ENCODE measurements at places on chromosomes 1 and 21.

DNA sequence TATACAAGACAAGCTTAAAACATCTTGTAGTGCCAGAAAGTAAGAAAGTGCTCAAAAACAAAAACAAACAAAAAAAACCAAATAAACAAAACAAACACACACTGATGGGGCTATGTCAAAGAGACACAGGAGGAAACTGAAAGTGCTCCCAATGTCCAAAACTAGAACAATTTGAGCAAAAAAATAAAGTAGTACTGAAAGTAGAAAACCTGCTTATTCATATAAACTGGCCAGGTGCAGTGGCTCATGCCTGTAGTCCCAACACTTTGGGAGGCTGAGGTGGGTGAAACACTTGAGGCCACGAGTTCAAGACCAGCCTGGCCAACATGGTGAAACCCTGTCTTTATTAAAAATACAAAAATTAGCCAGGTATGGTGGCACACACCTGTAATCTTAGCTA, 129.9 kb downstream of the GLUL start:
- no peak for DNase-seq

GRCh38 chr1:164667600-164667999, 108.6 kb downstream of the PBX1 start:
- no peak for DNase-seq

DNA sequence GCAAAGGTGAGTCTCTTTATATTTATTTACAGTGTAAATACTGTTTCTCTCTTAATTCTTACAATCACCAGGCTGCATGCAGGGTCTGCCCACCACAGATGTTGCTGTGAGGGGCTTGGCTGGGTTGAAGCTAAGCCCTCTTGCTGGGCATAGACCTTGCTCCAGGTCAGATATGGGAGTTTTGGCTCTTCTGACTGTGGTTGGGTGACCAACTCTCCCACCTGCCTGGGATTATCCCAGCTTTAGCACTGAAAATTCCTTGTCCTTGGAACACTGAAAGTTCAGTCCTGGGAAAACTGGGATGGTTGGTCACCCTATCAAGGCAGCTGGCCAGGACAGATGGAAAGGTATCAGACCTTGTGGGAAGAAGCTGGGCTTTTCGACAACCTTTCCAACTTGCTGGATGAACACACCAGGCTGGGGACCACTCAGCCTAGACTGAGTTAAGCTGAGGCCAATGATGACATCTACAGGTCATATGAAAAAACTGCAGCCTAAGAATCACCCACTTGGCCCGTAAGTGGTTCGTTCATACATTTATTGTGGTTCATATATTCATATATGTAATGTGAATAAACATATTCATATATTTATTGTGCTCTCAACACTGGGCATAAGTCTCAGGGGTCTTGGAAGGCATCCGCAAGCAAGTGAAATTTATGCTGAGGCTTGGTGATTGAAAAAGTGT, 26.6 kb upstream of the HPDL start:
- peak; percentile 66 for DNase-seq

GRCh38 chr1:170075186-170075585, 691 bp upstream of the KIFAP3 start:
- DNase-seq, result no peak

- no peak for DNase-seq
Observed at GRCh38 chr21:39610703-39611102, 2.0 kb upstream of the B3GALT5 start.

DNA sequence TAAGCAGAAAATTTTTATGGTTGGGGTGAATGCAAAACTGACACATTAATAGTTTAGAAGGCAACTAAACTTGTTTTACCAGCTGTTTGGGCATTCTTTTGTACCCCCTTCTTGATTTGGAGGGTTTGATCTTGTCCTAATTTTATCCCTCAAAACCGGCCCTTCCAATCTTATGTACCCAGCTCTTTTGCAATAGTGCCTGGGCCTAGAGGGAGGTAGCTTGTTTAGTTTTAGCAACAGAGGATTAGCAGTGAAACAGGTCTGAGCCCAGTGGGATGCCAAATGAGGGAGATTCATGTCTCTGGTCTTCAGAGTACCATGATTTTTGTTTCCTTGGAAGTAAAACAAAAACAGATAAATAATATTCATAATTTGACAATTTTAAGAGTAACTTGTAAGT, 45.1 kb downstream of the CRP start:
- no peak for DNase-seq

DNA sequence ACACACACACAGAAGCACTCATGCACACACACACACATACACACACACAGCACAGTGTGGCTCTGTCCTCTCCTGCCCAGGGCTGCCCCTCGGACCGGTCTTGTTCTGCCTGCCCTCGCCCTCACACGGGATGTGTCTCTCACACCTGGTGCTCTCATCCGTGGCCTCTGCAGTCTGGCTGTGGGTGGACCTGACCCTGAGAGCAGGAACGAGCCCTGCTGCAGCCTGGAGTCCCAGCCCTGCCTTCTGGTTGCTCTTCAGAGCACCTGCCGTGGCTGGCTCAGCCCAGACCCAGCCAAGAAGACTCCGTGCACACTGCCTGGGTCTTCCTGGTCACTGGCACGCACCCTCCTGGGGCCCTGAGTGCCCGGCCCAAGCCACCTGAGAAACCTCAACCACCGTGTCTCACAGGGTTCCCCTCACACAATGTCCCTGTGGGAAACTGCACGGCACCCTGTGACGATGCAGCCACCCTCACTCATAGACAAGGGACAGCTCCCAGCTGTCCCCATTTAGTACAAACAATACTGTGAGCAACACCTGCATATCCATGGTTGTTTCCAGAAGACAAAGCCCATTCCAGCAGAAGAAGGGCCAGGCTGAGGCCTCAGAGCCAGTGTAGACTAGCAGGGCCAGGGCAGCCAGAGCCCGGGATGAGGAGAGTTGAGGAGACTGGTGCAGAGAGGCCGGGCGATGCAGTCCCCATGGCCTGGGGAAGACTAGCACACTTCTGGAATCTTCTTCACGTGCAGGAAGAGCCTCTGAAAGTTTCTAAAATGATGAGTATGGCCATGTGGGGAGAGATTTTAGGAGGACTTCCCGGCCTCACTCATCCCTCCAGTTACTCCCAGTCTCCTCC, 234.0 kb downstream of the NPHP4 start:
- DNase-seq, result no peak

DNA sequence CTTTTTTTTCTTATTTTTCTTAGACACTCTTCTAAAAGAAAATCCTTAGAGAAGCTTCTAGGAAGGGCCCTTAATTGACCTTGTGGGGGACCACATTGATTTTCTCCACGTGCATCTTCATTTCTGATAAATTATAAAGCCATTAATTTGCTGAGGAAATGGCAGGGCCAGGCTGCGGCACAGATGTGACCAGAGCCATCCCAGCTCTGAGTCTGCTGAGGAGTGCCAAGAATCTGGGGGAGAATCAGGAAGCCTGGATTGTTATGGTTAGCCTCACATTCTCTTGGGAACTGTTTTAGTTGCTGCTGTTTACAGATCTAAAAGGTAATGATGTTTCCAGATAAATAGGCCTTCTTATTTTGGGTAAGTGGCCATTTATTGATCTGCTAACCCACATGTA, 16.2 kb downstream of the PROX1 start:
- DNase-seq, result no peak

GRCh38 chr1:98034505-98034904, 113.7 kb upstream of the DPYD start:
- no peak for DNase-seq

DNA sequence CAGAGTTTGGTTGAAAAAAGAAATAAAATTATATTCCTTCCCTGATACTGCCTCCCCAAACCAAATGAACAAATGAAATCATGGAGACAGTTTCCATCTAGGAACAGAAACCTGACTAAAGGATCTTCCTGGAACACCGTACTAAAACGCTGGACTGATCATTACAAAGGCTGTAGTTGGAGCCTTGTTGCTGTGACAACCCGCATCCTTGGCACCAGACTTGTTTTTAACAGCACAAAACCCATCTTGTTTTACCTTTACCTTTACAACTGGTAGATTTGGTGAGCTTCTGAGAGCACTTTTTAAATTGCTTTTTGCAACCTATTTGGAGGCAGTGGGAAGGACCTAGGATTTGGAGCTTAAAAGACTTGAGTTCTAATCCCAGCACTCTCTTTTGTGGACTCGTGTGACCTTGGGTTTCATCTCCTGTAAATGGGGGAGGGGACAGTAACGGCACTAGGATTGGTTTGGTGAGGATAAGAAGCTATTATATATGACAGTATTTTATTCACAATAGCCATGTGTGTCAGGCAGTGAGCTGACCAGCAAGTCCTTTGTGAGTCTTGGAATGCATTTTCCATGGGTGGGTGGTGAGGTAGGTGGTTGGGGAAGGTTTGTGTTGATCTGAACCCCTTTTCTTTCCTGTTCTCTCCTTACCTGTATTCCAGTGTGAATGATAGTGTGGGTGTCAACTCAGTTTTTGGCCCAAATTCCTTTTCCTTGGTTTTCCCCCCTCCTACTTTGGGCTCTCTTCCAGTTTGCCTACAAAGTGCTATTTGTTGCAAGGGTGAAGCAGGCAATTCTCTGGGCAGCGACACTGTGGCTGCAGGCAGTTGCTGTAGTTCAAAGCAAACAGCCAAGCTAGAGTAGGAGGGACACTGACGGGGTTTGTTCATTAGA, 12.6 kb downstream of the LRRC8D start:
- DNase-seq, result no peak

DNA sequence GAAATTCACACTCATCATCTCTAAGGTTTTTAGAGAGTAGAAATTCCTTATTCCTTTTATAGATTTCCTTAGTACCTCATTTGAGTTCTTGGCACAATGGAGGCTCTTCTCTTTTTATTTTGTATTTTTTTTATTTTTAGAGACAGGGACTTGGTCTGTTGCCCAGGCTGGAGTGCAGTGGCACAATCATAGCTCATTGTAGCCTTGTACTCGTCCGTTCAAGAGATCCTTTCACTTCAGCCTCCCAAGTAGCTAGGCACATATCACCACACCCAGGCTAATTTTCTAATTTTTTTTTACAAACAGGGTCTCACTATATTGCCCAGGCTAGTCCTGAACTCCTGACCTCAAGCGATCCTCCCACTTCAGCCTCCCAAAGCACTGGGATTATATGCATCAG, 29.6 kb downstream of the RGL1 start:
- DNase-seq, result no peak

DNA sequence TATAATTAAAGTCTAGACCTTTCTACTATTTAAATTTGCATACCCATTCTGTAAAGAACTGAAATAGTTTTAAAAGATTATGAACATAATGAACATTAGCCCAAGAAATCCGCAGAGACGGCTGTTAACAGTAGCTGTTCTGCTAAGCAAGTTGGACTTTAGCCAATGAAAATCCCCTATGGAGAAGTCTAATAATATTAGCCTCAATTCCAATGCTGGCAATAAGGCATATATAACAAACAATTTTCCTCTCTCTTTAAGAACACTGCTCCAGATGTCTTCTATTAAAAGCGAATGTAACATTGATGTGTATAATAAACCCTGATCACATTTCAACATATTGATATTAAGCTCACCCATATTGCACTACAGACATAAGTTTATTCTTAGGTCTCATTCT, 221.3 kb upstream of the KCTD3 start:
- no peak for DNase-seq

- DNase-seq, result no peak
Observed at GRCh38 chr1:82125866-82126265, 325.1 kb downstream of the ADGRL2 start.

- no peak for DNase-seq
Observed at GRCh38 chr1:12616709-12617373, 1.2 kb downstream of the DHRS3 start.

DNA sequence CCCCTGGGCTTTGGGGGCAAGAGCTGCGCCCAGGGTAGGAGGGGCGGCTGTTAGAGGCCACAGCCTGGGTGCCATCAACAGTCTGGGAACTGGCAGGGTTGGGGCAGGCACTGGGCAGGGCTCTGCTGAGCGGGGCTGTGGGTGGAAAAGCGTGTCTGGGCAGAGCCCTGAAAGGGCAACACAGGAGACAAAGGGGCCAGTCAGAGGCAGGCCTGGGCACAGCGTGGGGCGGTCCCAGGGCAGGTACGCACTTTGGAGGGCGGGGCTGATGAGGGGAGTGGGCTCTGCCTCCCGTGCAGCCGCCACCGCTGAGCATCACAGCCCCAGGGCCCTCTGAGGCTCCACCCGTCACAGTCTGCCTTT, 13.9 kb downstream of the CELSR2 start:
- no peak for DNase-seq

- DNase-seq, result no peak
Observed at GRCh38 chr1:193060115-193060403, 647 bp downstream of the RO60 start.

DNA sequence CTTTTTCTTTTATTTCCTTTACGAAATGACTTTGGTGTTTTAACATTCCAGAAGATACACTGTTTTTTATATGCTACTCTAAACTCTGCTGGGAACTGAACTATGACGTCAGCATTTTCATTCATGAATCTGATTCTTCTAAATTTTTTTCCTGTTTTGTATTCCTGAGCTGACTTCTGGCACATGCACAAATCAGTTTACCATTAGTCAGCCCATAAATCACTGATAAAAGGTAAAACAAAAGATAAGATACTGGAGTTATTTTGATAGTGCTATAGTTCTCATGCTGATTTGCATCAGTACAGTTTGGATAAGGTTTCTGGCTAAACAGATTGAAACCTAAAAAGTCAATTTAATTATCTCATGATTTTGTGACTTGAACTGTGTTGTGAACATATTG, 10.4 kb downstream of the CAMTA1 start:
- no peak for DNase-seq

DNA sequence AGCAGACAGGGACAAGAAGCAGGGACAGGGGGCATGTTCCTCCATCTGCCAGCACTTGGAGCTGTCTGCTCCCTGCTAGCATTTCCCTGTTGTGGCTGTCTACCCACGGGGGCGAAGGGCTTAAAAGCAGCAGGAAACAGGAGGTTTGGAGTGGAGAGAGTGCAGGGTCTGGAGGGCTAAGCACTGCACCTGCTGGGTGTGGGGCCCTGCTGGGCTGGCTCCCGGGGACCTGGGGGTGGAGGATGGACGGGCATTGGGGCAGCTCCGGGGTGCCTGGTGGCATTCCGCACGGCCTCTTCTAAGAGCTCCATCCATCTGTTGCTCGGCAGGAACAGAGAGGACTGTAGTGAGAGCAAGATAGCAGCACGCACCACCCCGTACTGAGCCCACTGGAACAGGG, 21.2 kb downstream of the LRRC71 start:
- no peak for DNase-seq

DNA sequence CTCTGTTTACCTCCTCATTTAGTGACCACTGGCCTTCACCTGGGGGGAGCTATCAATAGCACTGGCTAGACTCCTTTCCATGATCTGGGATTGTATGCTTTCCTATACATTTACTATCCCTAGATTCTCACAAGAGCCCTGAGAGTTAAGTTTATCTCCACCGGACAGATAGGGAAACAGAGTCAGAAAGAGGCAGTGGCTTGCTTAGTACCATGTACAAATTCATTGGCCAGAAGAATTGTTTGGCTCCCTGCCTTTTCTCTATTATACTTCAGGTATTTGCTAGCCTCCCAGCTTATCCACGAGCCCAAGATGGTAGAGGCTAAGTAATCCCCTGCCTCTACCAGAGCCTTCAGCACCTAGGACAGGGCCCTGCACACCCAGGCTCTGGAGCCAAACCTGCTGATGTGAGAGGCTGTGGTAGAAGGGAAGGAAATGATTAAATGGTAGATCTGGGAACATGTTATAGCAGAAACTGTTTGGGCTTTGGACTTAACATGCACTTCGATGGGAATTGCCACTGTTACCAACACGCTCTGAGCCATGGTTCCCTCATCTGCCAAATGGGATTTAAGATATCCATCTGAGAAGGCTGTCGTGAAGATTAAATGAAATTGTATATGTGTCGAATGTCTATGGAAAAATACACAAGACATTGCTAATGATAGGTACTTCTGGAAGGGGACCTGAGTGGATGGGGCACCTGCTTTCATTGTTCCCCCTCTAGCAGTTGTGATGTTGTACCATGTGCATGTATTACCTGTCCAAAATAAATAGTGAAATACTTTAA, 3.1 kb upstream of the BLACAT1 start:
- DNase-seq, result no peak
